ENCODE measurements at places on chromosomes 3 and 15. TPM values are rescaled to one million over a fixed set of nuclear protein-coding genes. Genes with fewer than 3 reads are reported as not detected.

Gene NEK10
- 0.48 TPM for total RNA-seq

Gene CNTN6
- total RNA-seq, result not detected

Gene CLSTN2
- 0.27 TPM for total RNA-seq

Gene CACNA2D2
- 0.04 TPM for total RNA-seq

Gene ZBBX
- not detected for total RNA-seq

Gene ZNF35
- 11.5 TPM for total RNA-seq

Gene GOLGA8T
- 0.10 TPM for total RNA-seq

Gene CDHR4
- not detected for total RNA-seq

Gene GPR176
- 49.1 TPM for total RNA-seq

Gene OSBPL10
- 57.2 TPM for total RNA-seq

Gene UQCC5
- 13.0 TPM for total RNA-seq

Gene CYP1A1
- 1.9 TPM for total RNA-seq

Gene SIDT1
- total RNA-seq, result 0.11 TPM

Gene GOLGA8G
- total RNA-seq, result not detected

Gene CCDC50
- total RNA-seq, result 56.2 TPM

Gene OXTR
- 0.63 TPM for total RNA-seq

Gene SH2D7
- not detected for total RNA-seq

Gene PPP1R14D
- not detected for total RNA-seq

Gene GATM
- total RNA-seq, result 0.20 TPM

Gene NBEAL2
- 46.9 TPM for total RNA-seq

Gene GCNT3
- total RNA-seq, result not detected

Gene PAQR5
- total RNA-seq, result 0.07 TPM

Gene SLC12A1
- total RNA-seq, result not detected

Gene TGFBR2
- total RNA-seq, result 125 TPM

Gene P2RY1
- total RNA-seq, result 1.8 TPM

Gene FGF12
- not detected for total RNA-seq

Gene MOBP
- total RNA-seq, result not detected

Gene CNTN4
- total RNA-seq, result not detected

Gene IL12A
- 0.20 TPM for total RNA-seq

Gene XIRP1
- not detected for total RNA-seq

Gene TM4SF4
- total RNA-seq, result not detected

Gene PCLAF
- 64.4 TPM for total RNA-seq

Gene CPNE9
- total RNA-seq, result not detected

Gene PRRT3
- 1.9 TPM for total RNA-seq

Gene RAB11A
- 226 TPM for total RNA-seq

Gene NEK11
- 4.2 TPM for total RNA-seq

Gene STRA6
- total RNA-seq, result not detected

Gene MAP6D1
- total RNA-seq, result 1.5 TPM

Gene PRC1
- total RNA-seq, result 183 TPM

Gene ZPLD1
- 0.46 TPM for total RNA-seq

Gene SEMA6D
- 1.2 TPM for total RNA-seq

Gene SPPL2A
- total RNA-seq, result 57.5 TPM

Gene A4GNT
- not detected for total RNA-seq

Gene GOLGA6A
- not detected for total RNA-seq

Gene ATP2B2
- not detected for total RNA-seq

Gene SNRPA1
- 62.8 TPM for total RNA-seq

Gene HIGD2B
- total RNA-seq, result not detected

Gene CA12
- 32.3 TPM for total RNA-seq
